ENCODE measurements at places on chromosomes 5 and 9.

- DNase-seq = no peak
These were observed 1518.7 kb upstream of the WWC1 start for GRCh38 chr5:166772770-166773169.

- DNase-seq = no peak
These were observed 146.5 kb upstream of the ABCA1 start for GRCh38 chr9:105074491-105074890.

GRCh38 chr5:38712391-38712790 is 133.4 kb upstream of the OSMR start:
- no peak for DNase-seq

DNA sequence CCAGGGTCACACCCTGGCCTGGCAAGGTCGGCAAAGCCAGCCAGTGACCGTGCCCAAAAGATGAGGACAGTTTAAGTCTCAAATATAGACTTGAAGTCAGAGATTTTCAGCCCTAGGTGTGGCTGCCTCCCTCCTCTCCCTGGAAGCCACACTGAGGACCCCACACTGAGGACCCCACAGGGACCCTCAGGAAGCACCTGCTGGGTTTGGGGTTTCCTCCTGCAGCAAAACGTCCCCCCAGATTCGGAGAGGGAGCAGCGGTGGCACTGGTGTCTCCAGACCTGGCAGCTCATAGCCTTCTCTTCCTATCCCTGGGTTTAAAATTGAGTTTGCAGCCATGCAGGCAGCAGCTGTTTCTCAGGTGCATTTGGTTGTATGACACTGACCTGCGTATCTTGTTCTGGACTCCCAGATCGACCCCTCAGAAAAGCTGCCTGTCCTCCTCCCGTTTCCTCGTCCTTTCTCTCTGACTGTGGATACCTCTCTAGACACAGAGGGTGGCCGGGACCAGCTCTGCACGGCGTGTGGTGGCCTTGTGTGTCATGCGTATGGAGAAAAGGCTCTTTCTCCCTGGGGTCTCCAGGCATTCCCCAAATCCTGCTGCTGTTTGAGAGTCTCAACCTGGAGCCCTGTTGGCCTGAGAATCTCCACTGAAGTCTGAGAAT is 36.6 kb downstream of the MRPL36 start:
- no peak for DNase-seq

GRCh38 chr5:117065161-117065560 is 490.5 kb upstream of the SEMA6A start:
- DNase-seq = no peak

DNA sequence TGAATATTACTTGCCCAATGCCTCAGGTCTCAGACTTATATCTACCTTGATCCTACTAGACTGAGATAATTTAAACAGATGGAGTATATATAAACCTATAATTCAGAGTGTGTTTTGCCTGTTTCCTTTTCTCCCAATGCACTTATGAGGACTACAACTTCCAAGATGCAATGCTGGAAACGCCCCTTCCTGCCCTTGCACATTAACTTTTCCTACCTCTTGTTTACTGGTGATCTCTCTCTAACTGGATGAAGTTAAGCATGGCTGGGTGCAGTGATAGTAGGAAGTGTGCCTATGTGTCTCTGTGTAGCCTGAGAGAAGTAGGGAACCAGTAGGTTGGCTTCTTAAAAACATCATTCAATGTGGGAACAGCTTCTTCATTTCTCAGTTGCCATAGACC is 115.2 kb downstream of the SVEP1 start:
- DNase-seq = no peak

- no peak for DNase-seq
These were observed 38.8 kb downstream of the INSYN2B start for GRCh38 chr5:169941542-169941941.

- no peak for DNase-seq
These were observed 457.0 kb downstream of the SPATA31D1 start for GRCh38 chr9:82445556-82445955.

- no peak for DNase-seq
These were observed 193.8 kb upstream of the ACTBL2 start for GRCh38 chr5:57676222-57677098.

DNA sequence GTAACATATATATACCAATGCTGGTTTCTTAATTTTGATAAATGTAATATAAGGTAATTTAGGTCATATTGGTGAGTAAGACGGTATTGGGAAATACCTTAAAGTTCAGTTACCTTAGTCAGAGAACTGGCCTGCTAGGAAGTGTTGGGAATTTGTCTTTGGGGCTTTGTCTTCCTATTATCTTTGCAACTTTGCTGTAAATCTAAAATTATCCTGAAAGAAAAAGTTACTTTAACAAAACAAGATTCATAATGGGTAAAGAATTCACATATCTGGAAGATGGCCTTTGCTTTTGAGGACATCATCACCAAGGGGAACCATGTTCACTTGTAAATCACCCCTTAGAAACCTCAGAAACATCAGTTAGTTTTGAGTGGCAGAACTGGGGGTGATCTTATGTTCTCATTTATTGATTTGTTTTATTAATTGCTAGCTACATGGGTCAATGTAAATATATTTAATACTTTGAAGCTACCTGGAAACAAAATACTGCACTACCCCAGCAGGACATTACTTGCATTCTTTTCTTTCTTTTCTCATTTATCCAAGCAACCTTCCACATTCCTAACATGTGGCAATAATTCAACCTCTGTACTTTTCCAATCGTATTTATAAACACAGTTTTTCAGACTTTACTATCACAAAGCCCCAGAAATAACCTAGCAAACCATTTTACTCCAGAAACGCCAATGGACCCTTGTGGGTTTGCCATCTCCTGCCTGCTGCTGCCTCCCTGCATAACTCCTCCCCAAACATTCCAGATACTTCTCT is 41.4 kb downstream of the GLIS3 start:
- no peak for DNase-seq

DNA sequence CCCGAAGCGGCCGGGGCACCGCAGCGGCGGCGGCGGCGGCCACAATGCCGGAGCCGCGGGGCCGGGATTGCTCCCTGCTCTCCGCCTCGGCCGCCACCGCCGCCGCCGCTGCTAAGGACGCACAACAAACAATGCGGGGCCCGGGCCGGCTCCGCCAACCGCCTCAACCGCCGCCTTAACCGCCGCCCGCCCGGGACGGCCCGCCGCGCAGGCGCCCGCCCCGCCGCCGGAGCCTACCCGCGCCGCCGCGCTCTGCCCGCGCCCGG is 254 bp downstream of the STRBP start:
- no peak for DNase-seq

- no peak for DNase-seq
These were observed 69.6 kb downstream of the PTPDC1 start for GRCh38 chr9:94153905-94154304.

- DNase-seq = no peak
These were observed 32.8 kb downstream of the ZNF608 start for GRCh38 chr5:124713595-124713994.

- DNase-seq = no peak
These were observed 42.5 kb upstream of the PHF2 start for GRCh38 chr9:93533863-93534262.

- no peak for DNase-seq
These were observed 3.3 kb downstream of the CYFIP2 start for GRCh38 chr5:157269165-157269671.

DNA sequence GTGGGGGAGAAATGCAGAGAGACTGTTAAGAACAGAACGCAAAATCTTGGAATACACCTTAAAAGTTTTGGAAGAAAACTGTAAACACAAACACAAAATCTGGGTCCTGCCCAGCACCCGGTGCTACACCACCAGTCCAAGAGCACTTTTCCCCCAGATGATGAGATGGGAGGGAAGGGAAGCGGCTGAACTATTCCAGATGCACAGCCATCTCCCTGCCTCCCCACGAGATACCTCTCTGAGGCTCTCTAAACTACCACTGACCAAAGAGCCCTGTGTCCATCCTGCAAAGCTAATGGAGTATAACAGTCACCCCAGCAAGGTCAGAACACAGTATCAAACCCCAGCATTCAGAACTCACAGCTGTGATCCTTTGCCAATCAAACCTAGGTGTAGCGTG is 8.0 kb downstream of the SPARC start:
- no peak for DNase-seq

DNA sequence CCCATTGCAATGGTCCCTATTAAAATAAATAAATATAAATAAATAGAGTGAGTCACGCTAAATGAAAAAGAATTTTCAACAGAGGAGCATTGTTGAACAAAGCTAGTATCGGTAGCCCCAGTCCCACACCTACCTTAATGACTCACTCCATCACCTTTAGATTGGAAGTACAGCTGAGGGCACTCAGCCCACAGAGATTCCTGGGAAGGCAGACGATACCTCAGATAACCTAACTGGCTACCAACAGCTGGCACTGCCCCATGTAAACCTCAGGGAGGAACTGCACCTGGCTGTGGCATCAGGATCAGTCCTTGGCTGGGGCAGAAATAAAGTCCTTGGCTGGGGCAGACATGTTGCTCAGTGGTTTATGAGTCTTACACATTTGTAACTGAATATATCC is 49.3 kb downstream of the SPRY4 start:
- DNase-seq = no peak

GRCh38 chr9:136806067-136806466 is 1.7 kb upstream of the RABL6 start:
- DNase-seq = no peak

DNA sequence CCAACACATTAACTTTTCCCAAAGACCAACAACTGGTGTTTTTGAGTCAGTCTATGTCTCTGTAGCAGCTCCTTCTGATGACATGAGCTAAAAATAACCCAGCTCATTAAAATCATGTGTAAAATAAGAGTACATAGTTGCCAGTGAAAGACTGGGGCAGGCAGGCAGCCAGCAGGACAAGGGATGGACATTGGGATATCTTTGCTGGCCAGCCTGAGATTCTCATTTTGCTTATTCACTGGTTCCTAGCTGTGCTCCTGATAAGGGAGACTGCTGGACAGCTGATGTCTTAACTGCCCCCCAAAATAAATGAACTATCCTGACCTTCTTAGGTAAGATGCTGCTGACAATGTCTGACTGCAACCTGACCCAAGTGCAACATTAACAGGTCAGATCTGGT is 33.9 kb downstream of the EPB41L4B start:
- no peak for DNase-seq

- DNase-seq = no peak
These were observed 315.2 kb downstream of the PSAT1 start for GRCh38 chr9:78612091-78612490.

GRCh38 chr5:153676406-153676805 is 185.9 kb downstream of the GRIA1 start:
- no peak for DNase-seq

All from stimulated activated naive B cell treated with anti-CD40 and anti-IgM and Interleukin-4, amounts not matched to agents 10 μg/mL and 1 μg/mL and 100 μg/mL, for 72 hours (primary cell).